ENCODE measurements at places on chromosomes 4 and X. TPM values are rescaled to one million over a fixed set of nuclear protein-coding genes. Genes with fewer than 3 reads are reported as not detected.

Gene KIAA1210
- total RNA-seq = not detected

Gene CFAP47
- total RNA-seq = not detected

Gene CT83
- total RNA-seq = not detected

Gene ADH1C
- total RNA-seq = 6.9 TPM

Gene UGT8
- 0.05 TPM for total RNA-seq

Gene ATOH1
- total RNA-seq = not detected

Gene DUSP21
- total RNA-seq = not detected

Gene COX18
- 15.9 TPM for total RNA-seq

Gene VCX2
- total RNA-seq = not detected

Gene CTAG2
- not detected for total RNA-seq

Gene HSD17B13
- 0.32 TPM for total RNA-seq

Gene EDA
- total RNA-seq = 11.1 TPM
